ENCODE measurements at places on chromosomes 13 and 19.
A peak's percentile ranks its signal among the peaks of the same experiment; 100 is the strongest.

DNA sequence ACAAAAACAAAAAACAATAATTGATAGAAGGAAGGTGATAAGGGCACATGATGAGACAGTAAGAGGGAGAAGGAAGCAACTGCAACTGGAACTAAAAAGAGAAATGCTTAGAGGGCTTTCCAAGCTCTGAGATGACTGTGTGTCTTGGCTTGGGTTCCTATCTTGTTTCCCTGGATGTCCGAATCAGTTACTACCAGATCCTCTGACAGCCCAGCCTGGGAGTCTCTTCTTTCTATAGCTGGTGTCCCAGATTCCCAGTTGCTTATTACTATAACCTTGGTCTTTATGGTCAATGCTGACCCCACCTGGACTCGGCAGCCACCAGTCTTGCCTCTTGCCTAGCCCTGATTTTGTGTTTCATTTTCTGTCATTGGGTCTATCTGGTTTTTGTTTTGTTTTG is 116.4 kb downstream of the RFC3 start:
- no peak for DNase-seq

- DNase-seq, result no peak
Observed at GRCh38 chr13:112882555-112883024, 86.4 kb upstream of the MCF2L start.

GRCh38 chr13:38409771-38410170 is 60.1 kb downstream of the UFM1 start:
- no peak for DNase-seq

- no peak for DNase-seq
Observed at GRCh38 chr13:78478183-78478582, 125.2 kb downstream of the POU4F1 start.

DNA sequence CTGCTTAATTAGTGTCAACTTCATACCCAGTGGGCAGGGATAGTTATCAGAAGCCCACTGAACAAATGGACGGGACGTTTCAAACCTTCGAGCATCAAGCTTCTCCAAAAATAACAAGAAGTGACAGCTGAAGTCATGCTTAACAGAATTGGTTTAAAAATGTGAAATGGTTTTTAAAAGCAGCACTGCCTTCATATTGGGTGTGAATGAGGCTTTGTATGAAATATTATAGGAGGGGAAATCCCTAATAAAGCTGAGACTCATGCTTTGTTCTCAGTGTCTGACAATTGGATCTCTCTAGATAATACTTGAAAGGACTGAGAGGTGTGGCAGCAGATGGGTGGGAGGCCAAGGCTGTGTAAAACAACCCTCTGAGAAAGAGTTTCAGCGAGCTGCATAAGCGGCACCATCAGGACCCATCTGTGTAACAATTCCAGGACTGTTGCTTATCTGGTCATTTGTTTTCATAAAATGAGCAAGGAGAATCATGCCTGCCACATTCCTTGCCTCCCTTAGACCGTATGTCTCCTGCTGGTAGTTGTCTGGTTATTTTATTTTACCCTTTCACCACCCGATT is 667.7 kb downstream of the DIAPH3 start:
- DNase-seq, result no peak

DNA sequence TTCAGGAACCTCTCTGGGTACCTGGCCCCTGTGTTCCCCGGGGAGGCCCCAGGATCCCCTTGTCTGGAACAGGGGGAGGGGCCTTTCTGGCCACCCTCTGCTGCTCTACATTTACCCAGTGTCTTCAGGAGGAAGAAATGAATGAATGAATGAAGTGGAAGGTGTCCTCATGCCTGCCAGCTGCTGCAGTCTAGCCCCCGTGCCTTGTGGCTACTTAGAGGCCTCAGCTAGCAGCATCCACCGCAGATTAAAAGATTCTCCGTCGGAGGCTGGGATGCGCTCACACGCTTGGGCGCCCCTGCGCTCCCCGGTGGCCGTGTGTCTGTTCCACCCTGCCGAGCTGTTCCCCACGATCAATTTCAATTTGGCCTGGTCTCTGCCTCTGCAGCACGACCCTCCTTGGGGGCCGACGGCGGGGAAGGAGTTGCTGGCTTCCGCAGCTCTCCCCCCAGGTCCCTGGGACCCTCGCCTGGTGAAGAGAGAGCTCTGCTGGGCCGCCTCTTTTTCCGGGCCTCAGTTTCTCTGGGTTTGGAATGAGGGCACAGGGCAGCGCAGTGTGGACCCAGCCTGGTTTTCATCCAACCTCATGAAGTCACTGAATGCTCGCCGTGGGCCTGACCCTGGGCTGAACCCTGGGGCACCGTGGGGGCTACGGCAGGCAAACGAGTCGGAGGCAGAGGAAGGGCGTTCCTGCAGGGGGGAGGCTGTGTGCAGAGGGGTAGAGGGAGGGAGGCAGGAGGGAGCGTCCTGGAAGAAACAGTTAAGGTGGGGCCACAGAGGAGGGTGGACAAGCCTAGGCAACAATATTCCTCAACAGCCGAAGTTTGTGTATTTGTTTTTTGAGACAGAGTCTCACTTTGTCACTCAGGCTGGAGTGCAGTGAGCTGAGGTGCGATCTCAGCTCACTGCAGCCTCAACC is 28.3 kb downstream of the EFNA2 start:
- DNase-seq, result no peak

DNA sequence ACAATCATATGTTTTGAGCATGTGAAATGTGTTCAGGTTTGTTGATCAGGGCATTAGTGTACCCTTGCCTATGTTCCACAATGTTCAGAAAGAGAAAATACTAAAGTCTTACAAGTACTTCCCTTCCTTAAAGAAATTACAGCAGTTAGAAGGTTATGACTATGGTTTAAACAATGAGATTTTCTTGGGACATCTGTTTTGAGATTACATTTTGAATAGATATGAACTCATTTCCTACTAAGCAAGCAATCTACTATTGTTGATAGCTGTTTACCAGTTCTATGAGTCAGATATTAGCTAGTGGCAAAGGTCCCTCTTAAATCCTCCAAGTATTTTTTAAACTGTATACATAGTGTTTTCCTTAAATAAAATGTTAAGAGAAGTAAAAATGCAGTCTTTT is 241.3 kb downstream of the DACH1 start:
- no peak for DNase-seq

DNA sequence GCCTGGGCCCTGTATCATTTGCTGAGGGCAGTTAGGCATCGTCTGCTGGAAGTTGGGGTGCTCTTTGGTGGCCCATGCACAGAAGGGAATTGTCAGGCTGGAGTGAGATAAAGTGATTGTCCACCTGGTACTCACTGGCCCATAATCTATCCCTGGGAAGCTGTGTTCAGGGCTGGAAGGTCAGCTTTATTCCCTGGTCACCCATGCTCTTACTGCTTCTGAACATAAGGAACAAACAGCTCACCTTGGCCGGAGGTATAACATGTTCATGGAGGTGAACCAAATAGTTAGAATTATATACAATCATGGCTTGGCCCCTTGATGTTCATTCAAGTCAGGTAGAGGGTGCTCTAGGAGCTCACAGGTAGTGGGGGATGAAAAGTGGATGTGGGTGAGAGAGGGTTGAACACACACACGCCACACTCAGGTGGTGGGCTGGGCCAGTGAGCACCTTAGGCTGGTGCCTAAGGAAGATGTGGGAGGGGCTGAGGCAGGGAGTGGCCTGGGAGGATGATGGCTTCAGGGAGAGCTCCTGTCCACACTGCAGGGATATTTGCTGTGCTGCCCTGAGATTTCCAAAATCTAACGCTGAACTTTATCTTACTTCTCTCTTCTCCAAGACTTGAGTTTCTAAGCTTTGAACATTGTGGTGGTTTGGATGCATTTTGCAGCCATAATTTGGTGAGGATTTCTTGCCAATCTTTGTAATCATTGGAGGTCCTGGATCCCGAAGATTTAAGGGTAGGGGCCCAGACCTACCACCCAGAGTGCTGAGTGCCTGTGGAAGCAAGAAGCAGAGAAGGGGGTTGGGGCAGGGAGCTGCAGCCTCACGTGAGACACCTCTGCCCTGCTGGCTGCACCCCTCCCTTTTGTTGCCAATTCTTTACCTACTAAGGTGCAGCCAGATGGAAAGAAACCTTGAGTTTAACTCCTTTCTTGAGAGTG is 420.6 kb downstream of the ZNF536 start:
- DNase-seq, result no peak

- DNase-seq, result no peak
Observed at GRCh38 chr13:47796816-47797215, 204.3 kb downstream of the SUCLA2 start.

- no peak for DNase-seq
Observed at GRCh38 chr19:18898081-18898606, 2.2 kb upstream of the CERS1 start.

GRCh38 chr19:51020988-51021651 is 1.6 kb upstream of the KLK10 start:
- DNase-seq, result no peak

DNA sequence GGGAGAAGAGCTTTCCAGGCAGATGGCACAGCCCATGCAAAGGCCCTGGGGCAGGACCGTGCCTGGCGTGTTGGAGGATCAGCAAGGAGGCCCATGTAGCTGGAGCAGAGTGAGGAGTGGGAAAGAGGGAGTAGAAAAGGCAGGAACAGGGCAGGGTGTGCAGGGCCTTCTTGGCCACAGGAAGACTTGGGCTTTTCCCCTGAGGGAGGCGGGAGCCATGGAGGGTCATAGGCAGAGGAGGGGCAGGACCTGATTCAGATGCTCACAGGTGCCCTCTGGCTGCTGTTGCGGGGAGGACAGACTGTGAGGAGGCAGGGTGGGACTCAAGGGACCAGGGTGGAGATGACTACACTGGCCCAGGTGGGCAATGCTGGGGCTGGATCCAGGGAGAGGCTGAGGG is 13.8 kb upstream of the PTPRS start:
- peak; percentile 33 for DNase-seq

DNA sequence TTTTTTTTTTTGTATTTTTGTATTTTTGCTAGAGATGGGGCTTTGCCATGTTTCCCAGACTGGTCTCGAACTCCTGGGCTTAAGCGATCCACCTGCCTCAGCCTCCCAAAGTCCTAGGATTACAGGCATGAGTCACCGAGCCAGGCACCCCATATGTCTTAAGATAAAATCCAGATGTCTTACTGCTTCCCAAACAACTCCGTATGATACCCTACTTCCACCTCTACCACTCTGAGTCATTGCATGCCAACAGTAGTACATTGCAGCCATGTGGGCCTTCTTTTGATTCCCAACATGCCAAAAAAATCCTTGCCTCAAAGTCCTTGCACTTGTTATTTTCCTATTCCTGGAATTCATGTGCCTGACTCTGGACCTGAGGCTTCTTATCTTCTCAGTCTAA is 799.2 kb downstream of the GPC5 start:
- DNase-seq, result no peak

- no peak for DNase-seq
Observed at GRCh38 chr13:38366954-38367645, 17.4 kb downstream of the UFM1 start.

GRCh38 chr13:19890030-19890429 is 26.6 kb upstream of the ZMYM5 start:
- no peak for DNase-seq

DNA sequence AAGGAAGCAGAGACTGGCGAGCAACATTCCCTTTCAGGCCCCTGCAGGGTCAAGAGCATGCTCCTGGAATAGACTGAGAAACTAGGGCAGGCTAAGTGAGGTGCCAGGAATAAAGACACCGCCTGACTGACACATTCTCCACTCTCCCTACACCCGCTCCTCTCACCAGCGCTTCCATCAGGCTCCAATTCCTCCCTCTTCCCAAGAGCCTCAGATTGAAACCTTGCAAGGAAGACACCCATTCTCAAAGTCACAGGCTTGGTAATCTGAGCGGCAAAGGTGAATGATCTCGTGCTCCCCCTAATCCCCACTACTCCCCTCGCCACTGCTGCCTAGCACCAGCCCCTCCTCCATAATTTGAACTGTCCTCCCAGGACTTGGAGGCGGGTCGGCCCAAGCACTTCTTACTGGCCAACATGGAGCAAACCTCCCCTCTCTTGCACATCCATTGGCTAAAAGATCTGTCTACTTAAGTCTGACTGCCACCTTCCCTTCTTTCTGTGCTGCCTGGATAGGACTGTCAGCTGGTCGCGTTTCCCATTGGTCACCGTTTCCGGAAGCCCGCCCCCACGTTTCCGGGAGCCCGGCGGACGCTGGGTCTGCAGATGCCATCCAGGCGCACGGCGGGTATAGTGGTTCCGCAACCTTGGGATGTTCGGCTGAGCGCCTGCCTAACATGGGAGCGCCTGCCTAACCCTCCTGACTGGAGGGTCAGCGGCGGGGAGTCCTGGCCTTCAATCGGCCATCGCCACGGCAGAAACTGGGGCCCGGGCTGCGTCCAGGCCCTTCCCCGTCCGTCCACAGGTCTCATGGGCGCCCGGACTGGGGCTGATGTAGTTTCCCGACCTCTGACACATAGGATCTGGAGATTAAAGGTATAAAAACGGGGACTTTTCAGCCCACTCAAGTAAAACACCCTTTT is 33.6 kb downstream of the ZNF383 start:
- DNase-seq, result peak; percentile 64

DNA sequence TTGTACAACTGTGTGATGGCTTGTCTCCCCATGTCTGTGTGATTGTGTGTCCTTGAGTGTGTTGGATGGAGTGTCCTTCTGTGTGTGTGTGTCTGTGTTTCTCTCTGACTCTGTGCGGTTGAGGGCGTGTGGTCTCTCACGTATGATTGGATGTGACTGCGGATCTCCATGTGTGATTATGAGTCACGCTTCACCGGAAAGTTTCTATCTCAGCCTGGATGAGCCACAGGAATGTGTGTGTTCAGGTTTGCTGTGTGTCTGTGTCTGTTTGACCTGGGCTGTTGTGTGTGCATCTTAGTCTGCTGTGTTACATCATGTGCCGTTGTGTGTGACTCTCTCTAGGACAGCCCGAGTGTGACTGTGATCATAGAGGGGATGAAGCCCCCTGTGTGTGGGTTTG is 15.5 kb upstream of the ZNF835 start:
- DNase-seq, result no peak

- peak; percentile 15 for DNase-seq
Observed at GRCh38 chr13:32845952-32846950, 170.0 kb upstream of the KL start.

DNA sequence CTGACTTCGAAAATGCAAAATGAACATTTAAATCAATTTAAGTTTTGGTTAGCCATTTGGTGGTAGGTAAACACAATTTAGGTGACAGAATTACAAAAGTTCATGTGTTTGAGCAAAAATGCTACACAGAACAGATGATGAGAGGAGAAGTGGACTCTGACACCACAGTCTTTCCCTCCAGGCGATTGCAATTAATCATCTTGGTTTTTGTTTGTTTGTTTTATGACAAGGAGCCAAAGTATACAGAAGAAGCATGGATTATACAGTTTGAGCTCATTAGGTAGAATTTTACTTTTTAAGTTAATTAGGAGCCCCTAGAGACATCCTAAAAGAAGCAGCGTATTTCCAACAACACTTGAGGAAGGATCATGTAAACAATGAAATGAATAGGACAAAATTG is 49.3 kb upstream of the FREM2 start:
- DNase-seq, result no peak

DNA sequence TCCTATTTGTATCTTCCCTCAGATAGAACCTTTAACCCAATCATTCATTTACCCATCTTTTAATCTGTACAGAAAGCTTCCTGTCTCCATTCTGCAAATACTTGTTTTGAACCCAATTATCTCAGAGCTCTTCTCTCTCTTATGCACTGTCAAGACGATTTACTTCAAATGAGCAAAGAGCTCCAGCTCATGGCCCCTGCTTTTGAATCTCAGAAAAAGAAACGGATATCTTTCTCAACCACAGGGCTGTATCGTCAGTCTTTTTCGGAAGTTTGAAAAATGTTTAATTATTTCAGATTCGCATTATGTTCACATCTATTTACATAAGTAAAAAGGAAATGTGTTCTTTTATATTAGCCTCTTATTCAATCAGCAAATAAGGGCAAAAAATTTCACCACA is 322.7 kb upstream of the NBEA start:
- DNase-seq, result no peak
